ENCODE measurements at places on chromosomes 12 and 14.
A peak's percentile ranks its signal among the peaks of the same experiment; 100 is the strongest.

GRCh38 chr14:23353433-23353780, 720 bp upstream of the SLC22A17 start:
- no peak for DNase-seq

- DNase-seq, result peak; percentile 31
These were observed at the start of gene PAPLN for GRCh38 chr14:73237219-73237785. PAPLN (plus strand) TSS chr14:73237506; CDS start chr14:73239779, 2,273 bp downstream.

DNA sequence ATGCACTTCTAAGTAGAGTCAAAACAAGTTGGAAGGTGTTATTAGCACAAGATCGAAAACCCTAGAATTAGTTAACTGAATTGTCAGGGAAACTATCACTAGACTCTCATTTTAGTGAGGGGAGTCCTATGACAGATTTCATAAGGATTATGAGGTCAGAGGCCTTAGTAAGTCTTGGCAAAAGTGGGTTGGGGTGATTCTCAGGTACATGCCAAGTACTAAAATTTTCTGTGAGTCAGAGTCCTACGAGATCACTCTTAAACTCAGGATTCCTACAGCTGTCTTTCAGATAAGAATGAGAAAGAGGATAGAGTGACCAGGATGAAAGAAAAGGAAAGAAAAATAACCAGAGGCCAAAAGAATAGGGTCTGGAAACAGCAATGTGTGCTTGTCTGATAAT, 50.8 kb upstream of the BBS10 start:
- DNase-seq, result peak; percentile 8

DNA sequence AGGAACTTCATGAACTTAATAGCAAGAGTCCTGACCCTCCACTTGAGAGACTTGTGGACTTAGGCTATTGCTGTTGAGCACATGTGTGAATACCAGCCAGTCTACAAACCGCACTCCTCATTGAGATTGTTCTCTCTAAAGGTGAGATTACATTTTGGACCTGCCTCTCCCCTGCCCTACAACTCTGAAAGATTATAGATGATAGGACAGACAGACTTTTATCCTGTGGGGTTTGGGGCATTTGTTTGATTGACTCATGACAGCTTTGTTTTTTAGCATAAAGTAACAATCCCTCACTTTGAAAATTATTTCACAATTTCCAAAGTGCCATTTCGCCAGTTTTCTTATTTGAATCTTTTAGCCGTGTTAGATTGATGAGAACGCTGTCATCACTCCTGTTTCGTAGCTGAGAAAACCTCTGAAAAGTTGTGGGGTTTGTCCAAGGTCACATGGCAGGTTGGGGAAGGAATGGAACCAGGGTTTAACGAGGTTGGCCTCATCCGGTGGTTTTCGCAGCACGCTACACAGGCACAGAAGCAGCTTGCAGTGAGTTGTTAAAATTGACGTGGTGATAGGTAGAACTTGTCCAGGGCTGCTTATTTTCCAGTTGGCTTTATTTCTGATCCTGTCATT, 836 bp downstream of the EVL start:
- DNase-seq, result peak; percentile 37

- peak; percentile 34 for DNase-seq
These were observed 9.5 kb upstream of the RABGGTA start for GRCh38 chr14:24280797-24281460.

DNA sequence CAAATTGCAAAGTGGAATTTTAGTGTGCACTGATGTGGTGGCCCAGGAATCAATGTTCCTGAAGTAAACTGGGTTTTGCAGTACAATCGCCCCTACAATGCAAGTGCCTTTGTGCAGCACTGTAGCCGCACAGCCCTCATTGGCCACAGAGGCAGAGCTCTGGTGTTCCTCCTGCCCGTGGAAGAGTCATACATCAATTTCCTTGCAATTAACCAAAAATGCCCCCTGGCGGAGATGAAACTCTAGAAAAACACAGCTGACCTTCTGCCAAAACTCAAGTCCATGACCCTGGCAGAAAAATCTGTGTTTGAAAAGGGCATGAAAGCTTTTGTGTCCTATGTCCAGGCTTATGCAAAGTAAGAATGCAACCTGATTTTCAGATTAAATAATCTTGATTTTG, 117.9 kb upstream of the PRB2 start:
- peak; percentile 3 for DNase-seq

DNA sequence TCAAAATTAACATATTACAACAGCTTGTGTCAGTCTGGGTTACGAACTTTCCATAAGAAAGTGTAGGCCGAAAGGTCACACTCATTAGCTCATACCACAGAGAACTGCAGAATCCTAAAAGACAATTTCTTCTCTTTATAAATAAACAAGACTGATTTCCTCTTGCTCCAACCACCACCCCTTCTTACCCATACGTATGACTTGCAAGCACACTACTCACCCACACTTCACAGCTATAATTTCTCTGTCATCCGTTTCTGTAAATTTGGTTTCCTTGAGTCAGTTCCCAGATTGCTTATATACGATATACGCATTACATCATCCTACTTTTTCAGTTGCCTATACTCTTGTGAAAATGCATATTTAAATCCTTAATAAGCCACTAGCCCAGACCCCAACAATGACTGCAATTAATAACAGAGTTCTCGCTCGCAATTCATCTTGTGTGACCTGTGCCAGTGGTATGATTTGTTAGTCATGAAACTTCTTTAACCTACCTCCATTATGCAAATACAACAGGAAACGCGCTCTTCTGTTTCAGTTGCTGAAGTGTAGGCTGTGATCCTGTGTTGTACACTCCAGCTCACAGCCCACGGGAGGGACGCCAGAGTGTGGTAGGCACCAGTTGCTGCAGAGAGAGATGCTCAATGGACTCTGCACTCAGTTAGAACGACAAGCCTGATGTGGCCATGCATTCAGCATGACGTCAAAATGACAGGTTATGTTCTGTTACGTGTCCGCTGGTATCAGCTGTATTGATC, 417.6 kb downstream of the PDZRN4 start:
- DNase-seq, result no peak

DNA sequence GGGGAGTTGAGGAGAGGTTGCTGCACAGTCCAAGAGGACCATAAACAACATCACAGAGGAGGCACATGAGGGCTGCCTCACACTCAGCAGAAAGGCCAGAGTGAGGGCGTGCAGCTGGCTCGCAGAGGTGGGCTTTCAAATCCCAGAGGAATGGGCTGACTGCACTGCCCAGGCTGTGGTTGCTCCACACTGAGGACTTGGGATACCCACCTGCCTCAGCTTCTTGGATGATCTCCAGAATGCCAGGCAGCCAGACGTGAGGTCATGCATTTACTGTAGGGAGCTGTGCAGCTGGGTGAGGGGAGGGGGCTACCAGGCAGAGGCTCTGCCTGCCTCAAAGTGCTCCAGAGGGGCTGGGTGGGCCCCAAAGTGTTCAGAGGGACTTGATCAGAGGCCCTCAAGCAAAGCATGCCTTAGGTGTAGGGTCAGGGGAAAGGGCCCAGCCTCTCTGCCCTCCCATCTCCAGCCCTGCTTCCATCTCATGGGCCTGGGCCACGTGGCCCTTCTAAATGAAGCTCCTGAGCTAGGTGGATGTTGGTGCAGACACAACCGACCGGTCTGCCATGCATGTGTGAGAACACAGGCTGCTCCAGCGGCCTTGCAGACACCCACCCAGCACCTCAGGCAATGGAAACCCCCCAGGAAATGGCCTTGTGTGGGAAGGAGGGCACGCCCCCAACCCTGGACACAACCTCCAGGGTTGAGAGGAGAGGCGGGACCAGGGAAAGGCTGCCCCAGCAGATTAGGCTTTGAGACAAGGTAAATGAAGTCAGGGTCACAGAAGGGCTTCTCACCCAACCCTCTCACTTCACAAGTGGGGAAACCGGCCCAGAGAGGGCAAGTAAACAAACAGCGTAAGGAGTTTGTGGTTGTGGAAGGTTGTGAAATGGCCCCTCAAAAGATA, 90.8 kb downstream of the NTF3 start:
- DNase-seq, result no peak

- peak; percentile 37 for DNase-seq
These were observed 31.0 kb downstream of the ITGA7 start for GRCh38 chr12:55676707-55677106.

DNA sequence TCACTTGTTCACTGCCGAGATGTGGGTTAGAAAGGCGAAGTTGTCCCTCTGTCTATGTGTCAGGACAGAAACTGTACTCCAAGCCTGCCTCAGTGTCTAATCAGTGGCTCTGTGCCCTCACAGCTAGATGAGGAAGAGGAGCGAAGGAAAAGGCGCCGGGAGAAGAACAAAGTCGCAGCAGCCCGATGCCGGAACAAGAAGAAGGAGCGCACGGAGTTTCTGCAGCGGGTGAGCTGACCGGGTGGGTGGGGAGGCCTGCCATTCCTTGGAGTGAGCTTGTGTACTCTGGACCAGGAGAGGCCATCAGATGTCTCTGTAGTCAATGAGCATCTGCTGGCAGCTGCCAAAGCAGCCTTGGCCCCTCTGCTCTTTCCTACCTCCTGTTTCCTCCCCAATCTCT, 33.5 kb downstream of the JDP2 start:
- no peak for DNase-seq

DNA sequence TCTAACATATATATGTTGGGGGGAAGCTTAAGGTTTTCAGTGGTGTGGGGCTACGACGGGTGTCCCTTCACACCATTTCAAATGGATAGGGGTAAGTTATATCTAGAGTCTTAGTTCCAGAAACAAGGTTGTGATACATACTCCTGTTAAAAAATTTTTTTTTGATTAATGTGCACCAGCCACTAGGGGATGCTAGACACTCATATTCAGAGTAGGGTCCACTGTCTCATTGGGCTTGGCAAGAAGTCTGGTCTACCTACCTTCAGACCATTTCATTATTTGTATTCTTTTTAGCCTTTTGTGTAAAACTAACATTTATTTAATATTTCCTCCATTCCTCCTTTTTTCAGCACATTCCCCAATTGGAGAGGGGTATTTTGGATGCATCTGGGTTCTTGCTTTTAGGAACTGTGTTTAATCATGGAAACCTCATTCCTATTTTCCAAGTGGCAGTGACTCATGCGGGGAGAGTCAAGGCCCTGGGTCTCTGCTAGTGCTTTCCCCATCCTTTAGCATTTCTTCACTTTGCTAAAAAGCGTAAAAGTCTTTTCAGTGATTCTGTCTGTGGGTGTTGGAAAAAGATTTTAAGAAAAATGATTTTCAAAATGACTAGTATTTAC, 33.4 kb downstream of the ANO4 start:
- peak; percentile 60 for DNase-seq

GRCh38 chr12:119786539-119786938, 90.6 kb downstream of the CIT start:
- DNase-seq, result no peak

GRCh38 chr12:51196547-51196946, 21.3 kb downstream of the POU6F1 start:
- no peak for DNase-seq

Measured in fibroblast of mammary gland (primary cell).